ENCODE measurements at places on chromosomes 2 and 18. TPM values are rescaled to one million over a fixed set of nuclear protein-coding genes. Genes with fewer than 3 reads are reported as not detected.

TXNDC2 gene
- 0.55 TPM for total RNA-seq

SCN7A gene
- total RNA-seq, result 97.1 TPM

BCL11A gene
- 10.3 TPM for total RNA-seq

MOGAT1 gene
- total RNA-seq, result 2.2 TPM

AGBL5 gene
- 14.0 TPM for total RNA-seq

KCNK3 gene
- 25.4 TPM for total RNA-seq

SLC11A1 gene
- total RNA-seq, result 302 TPM

IHH gene
- total RNA-seq, result 0.69 TPM

DNA sequence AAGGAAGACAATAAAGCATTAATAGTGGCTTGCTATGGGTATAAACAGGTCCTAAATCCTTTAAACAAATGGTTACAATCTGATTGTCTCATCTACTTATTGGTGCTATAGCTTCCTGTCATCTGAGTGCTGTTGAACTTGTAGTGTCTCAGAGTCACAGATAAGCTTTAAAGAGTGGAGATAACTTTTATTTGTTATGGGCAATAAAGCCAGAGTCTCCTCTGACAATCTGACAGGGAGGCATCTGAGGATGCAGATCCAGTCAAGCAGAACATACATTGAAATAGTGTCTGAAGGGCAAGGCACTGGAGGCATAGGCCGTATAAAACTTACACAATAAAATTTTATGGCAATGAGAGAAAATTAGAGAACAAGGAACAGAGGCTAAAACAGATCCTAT is 1132.4 kb upstream of the CDH2 start:
- H3K4me1 ChIP-seq, result no peaks in the 10 kb centered on the region
- H3K4me3 ChIP-seq, result no peak overlapping the region
- no peak overlapping the region for H3K27ac ChIP-seq

DNA sequence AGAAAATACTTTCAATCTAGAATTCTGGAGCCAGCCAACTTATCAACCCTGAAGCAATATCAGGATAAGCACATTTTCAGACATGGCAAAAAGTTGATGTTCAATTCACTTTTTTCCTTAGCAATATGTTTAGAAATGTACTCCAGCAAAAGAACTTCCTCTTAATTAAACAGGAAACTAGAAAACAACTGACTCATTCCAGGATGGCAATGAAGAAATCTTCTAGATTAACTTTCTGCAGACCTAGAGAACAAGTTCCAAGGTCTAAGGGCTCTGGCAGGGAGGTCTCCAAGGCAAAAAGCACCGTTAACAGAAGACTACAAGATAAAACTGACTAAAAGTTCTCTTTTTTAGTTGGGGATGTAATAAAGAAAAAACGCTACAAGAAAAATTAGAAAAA is 69.2 kb upstream of the VWC2L start:
- no peaks in the 10 kb centered on the region for H3K27me3 ChIP-seq
- H3K27ac ChIP-seq, result no peak overlapping the region
- DNase-seq, result no peak

- H3K27me3 ChIP-seq, result no peaks in the 10 kb centered on the region
- H3K4me3 ChIP-seq, result no peak overlapping the region
- DNase-seq, result no peak
- H3K27ac ChIP-seq, result no peak overlapping the region
Measured at GRCh38 chr2:224937887-224938286, 104.4 kb downstream of the DOCK10 start.

DNA sequence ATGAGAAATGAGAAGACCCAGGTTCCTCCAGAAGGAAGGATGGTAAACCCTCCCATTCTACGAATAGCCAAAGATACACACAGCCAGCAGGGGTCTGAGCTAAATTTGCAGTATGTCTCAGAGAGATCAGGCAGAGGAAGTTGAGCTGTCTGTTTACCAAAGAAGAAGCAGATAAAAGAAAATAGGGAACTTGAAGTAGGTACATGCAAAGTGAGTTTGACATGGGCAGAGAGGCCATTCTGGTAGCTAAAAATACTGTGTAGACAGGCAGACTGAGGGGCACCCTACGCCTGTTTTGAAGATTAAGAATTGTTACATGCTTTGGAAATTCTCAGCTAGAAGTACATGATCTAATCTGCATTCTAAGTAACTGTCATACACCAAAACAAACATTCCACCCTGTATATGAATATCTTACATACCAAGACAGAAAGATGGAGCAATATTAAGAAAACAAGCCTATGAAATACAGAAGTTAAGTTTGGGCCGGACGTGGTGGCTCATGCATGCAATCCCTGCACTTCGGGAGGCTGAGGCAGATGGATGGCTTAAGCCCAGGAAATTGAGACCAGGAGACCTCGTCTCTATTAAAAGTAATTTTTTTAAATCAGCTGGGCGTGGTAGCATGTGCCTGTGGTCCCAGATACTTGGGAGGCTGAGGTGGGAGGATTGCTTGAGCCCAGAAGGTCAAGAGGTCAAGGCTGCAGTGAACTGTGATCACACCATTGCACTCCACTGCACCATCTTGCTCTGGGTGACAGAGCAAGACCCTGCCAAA is 157.9 kb downstream of the ANKRD44 start:
- DNase-seq, result no peak
- no peaks in the 10 kb centered on the region for H3K36me3 ChIP-seq
- H3K4me1 ChIP-seq, result peaks cover 21% of the 10 kb centered on the region
- H3K27ac ChIP-seq, result peak overlapping the region; percentile 1

- peaks cover 41% of the 10 kb centered on the region for H3K36me3 ChIP-seq
- no peaks in the 10 kb centered on the region for H3K27me3 ChIP-seq
- DNase-seq, result no peak
- no peak overlapping the region for H3K27ac ChIP-seq
- H3K4me1 ChIP-seq, result peaks cover 3% of the 10 kb centered on the region
Measured at GRCh38 chr2:197011021-197011417, 84.5 kb upstream of the PGAP1 start.

GRCh38 chr2:104538077-104538476 is 315.8 kb upstream of the POU3F3 start:
- no peak for DNase-seq
- H3K4me3 ChIP-seq, result no peak overlapping the region
- no peaks in the 10 kb centered on the region for H3K4me1 ChIP-seq
- no peaks in the 10 kb centered on the region for H3K27me3 ChIP-seq
- no peak overlapping the region for H3K27ac ChIP-seq

DNA sequence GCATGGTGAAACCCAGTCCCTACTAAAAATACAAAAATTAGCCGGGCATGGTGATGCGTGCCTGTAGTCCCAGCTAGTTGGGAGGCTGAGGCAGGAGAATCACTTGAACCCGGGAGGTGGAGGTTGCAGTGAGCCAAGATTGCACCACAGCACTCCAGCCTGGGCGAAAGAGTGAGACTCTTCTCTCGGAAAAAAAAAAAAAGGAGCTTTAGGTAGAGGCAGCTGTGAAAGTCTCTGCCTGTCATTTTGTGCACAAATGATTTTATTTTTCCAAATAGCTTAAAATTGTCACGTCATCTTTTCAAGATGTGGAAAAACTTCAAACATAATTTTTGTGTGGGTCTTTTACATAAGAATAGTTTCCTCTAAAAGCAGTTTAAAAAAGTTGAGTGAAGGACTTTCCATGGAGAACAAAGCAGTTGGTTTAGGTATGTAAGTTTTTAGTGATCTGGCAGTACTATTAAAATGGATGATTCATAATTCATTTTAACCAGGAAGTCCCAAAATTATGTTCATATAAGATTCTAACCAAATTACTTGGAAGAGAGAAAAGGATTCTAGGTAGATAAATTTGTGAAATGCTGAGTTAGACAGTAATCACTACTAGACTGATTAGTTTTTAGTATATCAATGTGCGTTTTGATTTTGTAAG is 11.5 kb downstream of the CCNYL1 start:
- no peak overlapping the region for H3K4me3 ChIP-seq
- peaks cover 17% of the 10 kb centered on the region for H3K4me1 ChIP-seq
- no peak overlapping the region for H3K27ac ChIP-seq
- H3K27me3 ChIP-seq, result no peaks in the 10 kb centered on the region
- no peak for DNase-seq

DNA sequence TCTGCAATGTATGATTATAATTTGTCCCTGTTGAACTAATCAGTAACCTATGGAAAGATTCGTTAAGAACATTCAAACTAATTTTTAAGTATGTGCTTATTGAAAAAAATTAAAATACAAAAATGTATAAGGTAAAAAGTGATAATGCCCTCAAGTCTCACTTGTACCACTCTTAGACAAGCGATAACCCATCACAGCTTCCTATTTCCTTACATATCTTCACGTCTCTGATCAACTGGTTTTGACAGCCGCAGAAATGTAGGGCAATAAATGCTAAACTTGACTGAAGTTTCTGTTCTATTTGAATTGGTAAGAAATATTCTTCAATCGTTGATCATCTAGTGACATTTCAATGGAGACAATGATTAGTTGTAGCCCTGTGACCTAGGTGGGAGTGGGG is 112.5 kb downstream of the TCF4 start:
- H3K27me3 ChIP-seq, result no peaks in the 10 kb centered on the region
- no peaks in the 10 kb centered on the region for H3K36me3 ChIP-seq
- no peaks in the 10 kb centered on the region for H3K4me1 ChIP-seq
- DNase-seq, result no peak
- no peak overlapping the region for H3K27ac ChIP-seq

DNA sequence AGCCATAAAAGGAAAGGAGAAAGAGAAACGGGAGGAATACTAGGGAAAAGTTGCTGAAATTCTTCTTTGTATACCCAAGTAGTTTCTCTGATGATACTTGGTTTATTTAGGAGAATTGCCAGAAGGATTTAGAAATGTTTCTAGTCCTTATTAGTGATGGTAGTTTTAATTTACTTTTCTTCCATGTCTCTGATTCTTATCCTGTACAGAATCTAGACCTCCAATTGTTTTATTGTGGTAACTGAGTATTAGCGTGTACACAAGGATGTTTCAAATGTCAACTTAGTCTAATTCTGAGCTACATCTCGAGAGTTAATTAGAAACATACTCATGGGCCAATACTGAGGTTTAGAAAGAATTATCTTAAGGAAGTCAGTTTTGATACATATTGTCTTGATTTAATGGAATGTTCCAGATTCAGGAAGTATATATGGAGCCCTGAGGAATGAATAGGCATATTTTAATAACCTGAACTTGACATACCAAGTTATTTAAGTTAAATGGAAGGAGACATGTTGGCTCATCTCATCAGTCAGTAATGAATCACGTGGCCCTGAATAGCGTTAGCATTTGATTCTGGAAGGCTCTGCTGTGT is 219.6 kb downstream of the LTBP1 start:
- no peak overlapping the region for H3K27ac ChIP-seq
- no peaks in the 10 kb centered on the region for H3K27me3 ChIP-seq
- no peaks in the 10 kb centered on the region for H3K4me1 ChIP-seq
- no peak overlapping the region for H3K4me3 ChIP-seq
- no peaks in the 10 kb centered on the region for H3K36me3 ChIP-seq

- no peak for DNase-seq
- H3K4me3 ChIP-seq, result no peak overlapping the region
- H3K36me3 ChIP-seq, result no peaks in the 10 kb centered on the region
- no peaks in the 10 kb centered on the region for H3K27me3 ChIP-seq
- H3K4me1 ChIP-seq, result no peaks in the 10 kb centered on the region
Measured at GRCh38 chr2:119820275-119820674, 60.6 kb downstream of the PTPN4 start.

- DNase-seq, result no peak
- peak overlapping the region; percentile 21 for H3K4me3 ChIP-seq
- H3K36me3 ChIP-seq, result no peaks in the 10 kb centered on the region
- no peaks in the 10 kb centered on the region for H3K4me1 ChIP-seq
Measured at GRCh38 chr2:212124598-212124997, 414.0 kb downstream of the ERBB4 start.

- H3K4me1 ChIP-seq, result peaks cover 32% of the 10 kb centered on the region
- H3K27ac ChIP-seq, result no peak overlapping the region
- H3K27me3 ChIP-seq, result no peaks in the 10 kb centered on the region
- H3K4me3 ChIP-seq, result no peak overlapping the region
- H3K36me3 ChIP-seq, result no peaks in the 10 kb centered on the region
Measured at GRCh38 chr2:69628325-69629021, 15.1 kb downstream of the AAK1 start.

DNA sequence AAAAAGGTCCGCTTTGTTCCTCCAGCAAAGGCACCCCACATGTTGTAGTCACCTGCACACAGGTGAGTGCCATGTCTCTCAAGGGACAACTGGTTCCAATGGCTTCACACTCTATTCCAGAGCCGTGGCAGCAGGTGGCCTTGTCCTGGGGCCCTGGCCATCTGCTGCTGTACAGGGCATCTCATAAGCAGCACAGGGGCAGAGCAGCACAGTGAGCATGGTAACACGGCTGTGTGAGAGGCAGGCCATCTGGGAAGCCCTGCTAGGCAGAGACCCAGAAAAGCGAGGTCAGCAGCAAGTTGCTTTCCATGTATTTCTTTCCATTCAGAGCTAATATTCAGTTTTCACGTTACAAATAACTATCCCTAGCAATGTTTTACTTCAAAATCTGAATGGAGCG is 54.7 kb downstream of the CMPK2 start:
- H3K27ac ChIP-seq, result no peak overlapping the region
- H3K4me1 ChIP-seq, result no peaks in the 10 kb centered on the region
- no peak for DNase-seq
- no peak overlapping the region for H3K4me3 ChIP-seq
- no peaks in the 10 kb centered on the region for H3K36me3 ChIP-seq

GRCh38 chr18:73615506-73615905 is 532.1 kb downstream of the FBXO15 start:
- no peaks in the 10 kb centered on the region for H3K27me3 ChIP-seq
- H3K27ac ChIP-seq, result no peak overlapping the region
- H3K4me1 ChIP-seq, result no peaks in the 10 kb centered on the region
- no peaks in the 10 kb centered on the region for H3K36me3 ChIP-seq
- no peak overlapping the region for H3K4me3 ChIP-seq

- H3K4me1 ChIP-seq, result no peaks in the 10 kb centered on the region
- no peak for DNase-seq
- no peaks in the 10 kb centered on the region for H3K36me3 ChIP-seq
- H3K27ac ChIP-seq, result no peak overlapping the region
- H3K27me3 ChIP-seq, result no peaks in the 10 kb centered on the region
Measured at GRCh38 chr18:35635170-35635569, 53.6 kb downstream of the GALNT1 start.

DNA sequence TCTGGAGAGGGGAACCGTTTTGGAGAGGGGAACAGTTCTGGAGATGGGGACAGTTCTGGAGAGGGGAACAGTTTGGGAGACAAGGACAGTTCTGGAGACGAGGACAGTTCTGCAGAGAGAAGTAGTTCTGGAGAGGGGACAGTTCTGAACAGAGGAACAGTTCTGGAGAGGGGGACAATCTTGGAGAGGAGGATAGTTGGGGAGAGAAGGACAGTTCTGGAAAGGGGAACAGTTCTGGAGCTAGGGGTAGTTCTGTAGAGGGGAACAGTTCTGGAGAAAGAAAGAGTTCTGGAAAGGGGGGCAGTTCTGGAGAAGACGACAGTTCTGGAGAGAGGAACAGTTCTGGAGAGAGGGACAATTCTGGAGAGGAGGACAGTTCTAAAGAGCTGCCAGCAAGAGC is 745.9 kb downstream of the GALR1 start:
- no peak for DNase-seq
- no peaks in the 10 kb centered on the region for H3K27me3 ChIP-seq
- no peak overlapping the region for H3K4me3 ChIP-seq

DNA sequence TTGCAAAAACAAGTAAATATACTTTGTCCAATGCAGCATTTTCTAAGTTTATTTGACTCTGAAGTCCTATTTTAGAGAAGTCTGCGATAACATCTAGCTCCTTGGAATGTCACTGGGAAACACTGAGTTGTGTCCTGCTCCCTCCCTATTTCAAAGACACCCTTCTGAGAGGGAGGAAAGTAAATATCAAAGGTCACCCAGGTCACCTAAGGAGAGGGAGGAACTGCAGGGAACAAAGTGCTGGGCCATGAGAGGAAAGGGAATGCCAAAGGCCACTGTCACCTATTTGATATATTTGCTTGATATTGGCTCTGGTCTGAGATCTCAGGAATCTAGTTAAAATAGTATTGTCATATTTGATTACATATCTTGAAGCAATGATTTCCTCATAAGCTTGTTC is 201.3 kb downstream of the GCA start:
- no peaks in the 10 kb centered on the region for H3K36me3 ChIP-seq
- no peak overlapping the region for H3K4me3 ChIP-seq
- H3K27me3 ChIP-seq, result no peaks in the 10 kb centered on the region

All from upper lobe of right lung (tissue), 1 donor.